Brain (organoid and tissue), 16 donors: ENCODE measurements at places on chromosomes 5 and 9. TPM values are rescaled to one million over a fixed set of nuclear protein-coding genes. Genes with fewer than 3 reads are reported as not detected.

DNA sequence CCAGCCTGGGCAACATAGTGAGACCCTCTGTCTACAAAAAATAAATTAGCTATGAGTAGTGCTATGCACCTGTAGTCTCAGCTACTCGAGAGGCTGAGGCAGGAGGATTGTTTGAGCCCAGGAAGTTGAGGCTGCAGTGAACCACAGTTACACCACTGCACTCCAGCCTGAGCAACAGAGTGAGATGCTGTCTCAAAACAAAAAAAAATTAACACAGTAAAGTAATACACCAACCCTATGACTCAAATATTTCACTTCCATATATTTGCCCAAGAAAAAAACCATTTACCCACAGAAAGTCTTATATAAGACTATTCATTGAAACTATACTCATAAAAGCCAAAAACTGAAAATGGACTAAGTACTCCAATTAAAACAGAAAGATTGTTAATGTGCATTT lies 16.2 kb downstream of the SMIM23 start:
- no peak for DNase-seq

GRCh38 chr5:170882345-170882744 lies 20.5 kb downstream of the RANBP17 start:
- DNase-seq = no peak

- DNase-seq = no peak
Observed at GRCh38 chr9:106639873-106640568, 222.9 kb upstream of the ZNF462 start.

Gene LIX1
- 3.0 TPM for polyA plus RNA-seq

Gene SLC4A9
- polyA plus RNA-seq = not detected

Gene CYSRT1
- 0.93 TPM for polyA plus RNA-seq
